Posterior vena cava (tissue), 2 donors: ENCODE measurements at places on chromosomes 6 and 20. TPM values are rescaled to one million over a fixed set of nuclear protein-coding genes. Genes with fewer than 3 reads are reported as not detected.

- no peak for DNase-seq
Measured at GRCh38 chr6:37785663-37786270, 33.8 kb upstream of the ZFAND3 start.

GRCh38 chr6:153059311-153059710 is 56.8 kb upstream of the MTRF1L start:
- DNase-seq: no peak

GRCh38 chr6:66568271-66568670 is 861.2 kb upstream of the EYS start:
- no peak for DNase-seq

DNA sequence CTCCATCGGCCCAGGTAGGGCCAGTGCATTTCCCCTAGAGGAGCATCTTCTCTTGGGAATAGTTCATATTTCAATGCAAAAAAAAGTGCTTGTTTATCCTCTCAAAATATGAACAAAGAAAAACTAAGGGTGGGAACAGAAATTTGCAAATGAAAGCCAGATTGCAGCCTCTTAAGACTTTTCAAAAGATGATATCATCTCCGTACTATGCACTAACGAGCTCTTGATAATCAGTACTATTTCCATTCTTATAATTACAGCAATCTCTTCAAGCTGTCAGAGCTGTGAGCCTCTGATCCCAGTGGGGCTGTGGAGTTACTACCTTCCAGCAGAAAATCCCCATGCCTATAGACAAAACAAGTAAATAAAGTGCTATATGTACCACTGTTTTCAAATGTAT is 77.1 kb downstream of the SOD2 start:
- DNase-seq: no peak

GRCh38 chr20:58707770-58708169 is 15.2 kb downstream of the NPEPL1 start:
- DNase-seq: peak; percentile 19

DNA sequence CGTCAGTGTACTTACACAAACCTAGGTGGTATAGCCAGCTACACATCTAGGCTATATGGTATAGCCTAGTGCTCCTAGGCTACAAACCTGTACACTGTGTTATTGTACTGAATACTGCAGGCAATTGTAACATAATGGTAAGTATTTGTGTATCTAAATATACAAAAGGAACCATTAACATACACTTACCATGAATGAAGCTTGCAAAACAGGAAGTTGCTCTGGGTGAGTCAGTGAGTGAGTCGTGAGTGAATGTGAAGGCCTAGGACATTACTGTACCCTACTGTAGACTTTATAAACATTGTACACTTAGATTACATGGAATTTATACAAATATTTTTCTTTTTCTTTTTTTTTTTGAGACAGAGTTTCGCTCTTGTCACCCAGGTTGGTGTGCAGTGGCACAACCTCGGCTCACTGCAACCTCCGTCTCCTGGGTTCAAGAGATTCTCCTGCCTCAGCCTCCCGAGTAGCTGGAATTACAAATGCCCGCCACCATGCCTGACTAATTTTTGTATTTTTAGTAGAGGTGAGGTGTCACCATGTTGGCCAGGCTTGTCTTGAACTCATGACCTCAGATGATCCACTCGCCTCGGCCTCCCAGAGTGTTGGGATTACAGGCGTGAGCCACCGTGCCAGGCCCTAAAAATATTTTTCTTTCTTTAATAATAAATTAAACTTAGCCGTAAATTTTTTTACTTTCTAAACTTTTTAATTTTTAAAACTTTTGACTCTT is 15.4 kb upstream of the KIAA1755 start:
- peak; percentile 59 for DNase-seq

GRCh38 chr6:72133324-72133723 is 247.0 kb downstream of the RIMS1 start:
- no peak for DNase-seq

DNA sequence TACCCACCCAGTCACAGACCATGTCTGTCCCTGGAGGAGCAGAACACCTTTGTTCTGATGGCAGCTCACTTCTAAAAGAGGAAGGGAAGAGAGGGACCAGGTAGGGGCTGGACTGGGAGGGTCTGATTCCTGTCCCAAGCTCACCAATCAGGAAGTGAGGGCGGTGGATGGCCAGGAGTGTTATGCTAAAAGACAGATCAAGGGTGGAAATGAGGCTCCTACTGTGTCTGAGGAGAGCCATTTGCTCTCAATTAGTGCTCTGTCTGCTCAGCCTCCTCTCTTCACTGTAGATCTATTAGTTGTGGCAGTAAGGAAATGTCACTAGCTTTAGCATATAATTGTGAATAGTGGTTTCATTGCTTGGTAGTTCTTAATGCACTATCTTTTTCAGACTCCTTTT is 72.5 kb downstream of the ARMC2 start:
- no peak for DNase-seq

DNA sequence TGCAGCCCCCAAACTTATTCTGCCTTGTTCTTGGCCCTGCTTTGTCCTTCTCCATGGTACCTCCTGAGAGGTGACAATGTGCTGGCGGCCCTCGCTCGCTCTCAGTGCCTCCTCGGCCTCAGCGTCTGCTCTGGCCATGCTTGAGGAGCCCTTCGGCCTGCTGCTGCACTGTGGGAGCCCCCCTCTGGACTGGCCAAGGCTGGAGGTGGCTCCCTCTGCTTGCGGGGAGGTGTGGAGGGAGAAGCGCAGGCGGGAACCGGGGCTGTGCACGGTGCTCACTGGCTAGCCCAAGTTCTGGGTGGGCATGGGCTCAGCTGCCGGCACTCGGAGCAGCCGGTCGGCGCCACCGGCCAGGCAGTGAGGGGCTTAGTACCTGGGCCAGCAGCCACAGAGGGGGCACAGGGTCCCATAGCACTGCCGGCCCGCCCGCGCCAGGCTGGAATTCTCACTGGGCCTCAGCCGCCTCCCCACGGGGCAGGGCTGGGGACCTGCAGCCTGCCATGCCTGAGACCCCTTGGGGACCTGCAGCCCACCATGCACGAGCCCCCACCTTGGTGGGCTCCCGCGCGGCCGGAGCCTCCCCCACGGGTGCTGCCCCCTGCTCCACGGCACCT is 55.9 kb upstream of the RALGAPA2 start:
- no peak for DNase-seq

DNA sequence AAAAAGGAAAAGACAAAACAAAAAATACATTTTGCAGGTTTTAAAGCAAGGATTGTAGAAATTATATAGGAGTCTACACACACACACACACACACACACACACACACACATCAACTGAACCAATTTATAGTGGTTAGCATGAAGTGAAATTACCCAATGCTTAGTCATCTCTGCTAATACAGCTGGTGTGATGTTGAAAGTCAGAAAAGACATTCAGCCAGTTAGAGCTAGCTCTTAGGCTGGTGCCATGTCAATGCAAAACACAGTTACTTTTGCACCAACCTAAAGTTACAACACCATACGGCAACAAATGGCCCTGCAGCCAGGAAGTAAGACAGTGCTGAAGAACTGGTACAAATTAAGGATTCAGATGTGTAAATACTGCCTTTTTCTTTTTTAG is 15.2 kb downstream of the FAM210B start:
- no peak for DNase-seq

GRCh38 chr6:8238773-8239683 is 136.7 kb upstream of the EEF1E1 start:
- DNase-seq: no peak

GRCh38 chr20:19921284-19921793 is 95.8 kb upstream of the NAA20 start:
- DNase-seq: no peak

DNA sequence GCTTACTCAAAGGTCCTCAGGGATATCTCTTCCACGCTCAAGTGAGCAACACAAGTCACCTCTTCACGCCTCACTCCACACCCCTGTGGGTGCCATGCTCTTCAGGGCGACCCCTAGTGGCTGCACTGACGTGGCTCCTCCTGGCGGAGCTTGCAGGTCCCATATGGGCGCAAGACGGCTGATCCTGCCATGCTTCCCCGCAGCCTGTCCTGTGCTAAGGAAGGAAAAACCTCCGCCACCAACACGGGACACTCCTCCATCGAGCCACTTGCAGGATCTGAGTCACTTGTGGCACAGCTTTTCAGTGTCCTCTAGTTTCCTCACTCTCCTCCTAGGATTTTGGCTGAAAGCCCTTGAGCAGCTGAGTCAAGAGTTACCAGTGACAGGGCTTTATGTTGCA is 90.7 kb downstream of the KHDC1L start:
- peak; percentile 62 for DNase-seq

- no peak for DNase-seq
Measured at GRCh38 chr20:47353692-47354463, 2.6 kb downstream of the ZMYND8 start.

GRCh38 chr6:113359155-113360140 is 497.7 kb upstream of the MARCKS start:
- DNase-seq: no peak

- no peak for DNase-seq
Measured at GRCh38 chr6:145045582-145045981, 689.7 kb downstream of the EPM2A start.

- peak; percentile 84 for DNase-seq
Measured at GRCh38 chr6:88380083-88380482, 213.9 kb upstream of the CNR1 start.

DNA sequence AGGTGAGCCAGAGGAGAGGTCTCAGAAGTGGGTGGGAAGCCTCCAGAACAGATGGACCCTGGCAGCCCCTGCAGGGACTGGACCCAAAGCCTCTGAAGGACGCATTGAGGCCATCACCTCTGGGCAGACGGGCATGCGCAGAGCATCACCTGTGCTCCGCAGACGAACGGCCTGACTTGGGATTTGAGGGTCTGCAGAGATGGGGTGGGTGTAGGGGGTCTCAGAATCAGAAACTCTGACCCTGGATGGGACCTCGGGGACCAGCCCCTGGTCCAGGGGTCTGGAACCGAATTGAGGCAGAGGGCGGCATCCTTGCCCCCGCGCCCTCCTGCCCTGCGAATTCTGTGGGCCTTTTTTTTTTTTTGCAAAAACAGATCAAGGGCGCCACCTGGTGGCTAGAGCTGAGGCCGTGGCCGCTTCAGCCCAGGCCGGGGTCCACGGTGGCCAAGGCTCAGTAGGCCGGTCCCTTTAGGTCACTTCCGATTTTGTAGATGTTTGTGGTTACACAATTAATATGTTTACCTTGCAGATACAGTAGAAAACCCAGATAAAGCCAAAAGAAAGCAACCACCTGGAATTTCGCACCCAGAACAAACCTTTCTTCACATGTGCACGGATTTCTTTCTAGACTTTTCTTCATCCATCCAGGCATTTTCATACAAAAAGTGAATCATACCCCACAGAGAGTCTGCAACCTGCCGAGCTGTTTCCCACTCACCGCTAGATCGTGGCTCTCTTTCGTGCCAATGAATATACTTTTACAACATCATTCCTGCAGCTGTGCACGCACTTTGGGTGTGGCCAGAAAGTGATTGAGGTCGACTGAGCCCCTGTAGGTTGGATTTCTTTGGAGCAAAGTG is 25.9 kb downstream of the ZBP1 start:
- DNase-seq: no peak

DNA sequence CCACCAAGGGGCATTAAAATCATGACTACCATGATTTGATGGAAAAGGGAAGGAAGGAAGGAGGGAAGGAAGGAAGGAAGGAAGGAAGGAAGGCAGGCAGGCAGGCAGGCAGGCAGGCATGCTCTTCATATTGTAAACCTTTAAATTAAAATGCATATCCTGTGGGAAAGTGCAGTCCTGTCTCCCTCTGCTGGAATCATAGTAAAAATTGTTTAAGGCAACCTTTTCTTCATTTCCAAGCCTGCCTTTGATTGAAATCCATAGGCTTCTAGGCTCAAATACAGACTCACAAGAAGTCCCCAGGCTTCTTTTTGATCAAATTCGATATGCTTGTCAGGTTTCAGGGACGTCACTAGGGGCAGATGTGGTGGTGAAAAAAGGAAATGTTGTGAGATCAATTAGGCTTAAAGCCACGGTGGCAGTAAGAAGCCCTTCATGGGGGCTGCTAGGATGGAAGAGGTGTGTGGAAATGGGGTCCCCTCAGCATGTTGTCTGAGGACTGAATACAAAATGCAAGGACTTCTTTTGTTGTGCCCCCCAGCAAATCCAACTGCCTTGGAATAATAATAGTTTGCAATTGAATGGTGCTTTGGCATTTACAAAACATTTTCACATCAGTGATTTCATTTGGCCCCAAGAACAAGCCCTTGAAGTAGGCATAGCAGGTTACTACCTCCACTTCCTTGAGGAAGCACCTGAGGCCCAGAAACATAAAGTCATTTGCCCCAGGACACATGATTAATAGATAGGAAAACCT is 25.6 kb upstream of the GABRR1 start:
- no peak for DNase-seq

DNA sequence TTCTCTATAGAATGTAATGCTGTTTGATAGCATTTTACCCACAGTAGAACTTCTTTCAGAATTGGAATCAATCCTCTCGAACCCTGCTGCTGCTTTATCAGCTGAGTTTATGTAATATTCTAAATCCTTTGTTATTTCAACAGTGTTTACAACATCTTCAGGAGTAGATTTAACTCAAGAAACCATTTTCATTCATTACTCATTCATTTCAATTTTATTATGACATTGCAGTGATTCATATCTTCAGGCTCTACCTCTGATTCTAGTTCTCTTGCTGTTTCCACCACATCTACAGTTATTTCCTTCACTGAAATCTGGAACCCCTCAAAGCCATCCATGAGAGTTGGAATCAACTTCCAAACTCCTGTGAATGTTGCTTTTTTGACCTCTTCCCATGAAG is 93.7 kb downstream of the ZFAND3 start:
- DNase-seq: no peak

DNA sequence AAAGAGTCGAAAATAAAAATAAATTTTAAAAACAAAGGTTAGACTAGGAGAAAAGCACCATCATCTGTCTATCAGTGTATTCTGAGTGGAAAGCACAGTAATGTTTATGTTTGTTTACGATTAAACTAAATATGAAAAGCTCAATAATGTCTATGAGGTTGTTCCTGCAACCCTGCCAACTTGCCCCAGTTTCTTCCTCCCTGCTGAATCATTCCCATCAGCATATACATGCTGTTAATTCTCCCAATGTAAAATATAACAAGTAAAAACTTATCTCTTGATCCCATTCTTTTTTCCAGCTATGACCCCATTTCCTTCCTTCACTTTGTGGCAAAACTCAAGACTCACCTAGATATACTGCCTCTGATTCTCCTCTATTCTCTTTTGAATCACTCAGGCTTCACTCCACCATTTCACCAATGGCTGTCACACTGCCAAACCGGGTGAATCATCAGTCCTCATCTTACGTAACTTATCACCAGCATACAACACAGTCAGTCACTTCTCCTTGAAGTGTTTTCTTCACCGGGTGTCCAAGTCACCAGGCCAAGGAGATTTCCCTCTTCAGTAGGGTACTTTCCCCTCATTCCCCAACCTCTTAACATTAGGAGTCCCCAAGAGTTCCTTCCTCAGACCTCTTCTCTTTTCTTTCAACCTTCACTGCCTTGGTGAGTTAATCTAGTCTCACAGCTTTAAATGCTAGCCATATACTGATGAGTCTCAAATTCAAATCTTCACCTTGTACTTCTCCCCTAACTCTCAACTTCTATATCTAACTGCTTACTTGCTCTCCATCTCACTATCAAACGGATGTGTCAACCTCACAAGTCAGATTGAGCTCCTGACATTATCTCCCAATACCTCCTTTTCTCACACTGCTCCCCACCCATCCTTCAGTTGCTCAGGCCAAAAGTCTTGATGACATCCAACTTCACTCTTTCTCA is 6.2 kb downstream of the TMEM242 start:
- DNase-seq: no peak

Gene ADGRF5
- 24.1 TPM for total RNA-seq

Gene SIRPB2
- total RNA-seq: 13.3 TPM

Gene LAMA4
- 248 TPM for total RNA-seq

Gene LPIN3
- total RNA-seq: 17.6 TPM
